ENCODE measurements at places on chromosomes 13 and 19.

DNA sequence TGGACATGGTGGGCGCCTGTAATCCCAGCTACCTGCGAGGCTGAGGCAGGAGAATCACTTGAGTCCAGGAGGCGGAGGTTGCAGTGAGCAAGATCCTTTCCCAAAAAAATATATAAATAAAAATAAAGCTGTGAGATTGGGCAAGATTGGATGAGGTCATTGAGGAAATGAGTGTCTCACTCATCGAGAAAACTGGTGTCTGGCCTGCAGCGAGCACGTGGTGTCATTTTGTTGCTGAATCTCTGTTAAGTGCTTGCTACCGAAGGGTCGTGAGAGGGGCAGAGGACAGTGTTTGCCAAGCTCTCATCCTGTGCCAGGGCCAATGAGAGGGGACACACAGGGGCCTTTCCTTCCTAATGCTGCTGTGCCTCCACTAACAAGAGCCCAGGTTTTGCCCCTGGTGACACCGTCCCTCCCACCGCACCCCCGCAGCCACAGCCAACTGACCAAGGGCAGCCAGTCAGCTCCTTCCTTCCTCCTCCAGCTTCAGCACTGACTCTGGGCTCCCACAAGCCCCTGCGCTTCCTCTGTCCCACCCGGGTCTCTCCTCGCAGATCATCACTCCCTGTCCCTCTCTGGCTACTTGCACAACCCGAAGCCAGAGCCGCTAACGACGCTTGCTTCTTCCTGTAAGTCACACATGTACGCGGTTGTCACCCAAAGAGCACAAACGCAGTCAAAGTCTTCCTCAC, 3.2 kb downstream of the POLD1 start:
- DNase-seq = no peak

DNA sequence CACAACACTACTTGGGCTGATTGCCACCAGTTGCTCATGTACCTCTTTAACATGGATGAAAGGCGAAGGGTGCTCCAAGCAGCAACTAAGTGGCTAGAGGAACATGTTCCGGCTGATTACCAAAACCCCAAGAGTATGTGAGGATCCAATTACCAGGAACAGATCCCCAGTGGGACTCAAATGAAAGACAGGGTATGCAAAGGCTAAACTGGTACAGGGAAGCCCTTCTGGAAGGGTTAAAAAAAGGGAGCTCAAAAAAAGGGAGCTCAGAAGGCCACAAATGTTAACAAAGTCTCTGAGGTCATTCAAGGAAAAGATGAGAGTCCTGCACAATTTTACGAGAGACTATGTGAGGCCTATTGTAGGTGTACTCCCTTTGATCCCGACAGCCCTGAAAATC, 604.7 kb downstream of the UQCRFS1 start:
- DNase-seq = no peak

GRCh38 chr19:48922548-48923490, 10.7 kb upstream of the DHDH start:
- DNase-seq = no peak

DNA sequence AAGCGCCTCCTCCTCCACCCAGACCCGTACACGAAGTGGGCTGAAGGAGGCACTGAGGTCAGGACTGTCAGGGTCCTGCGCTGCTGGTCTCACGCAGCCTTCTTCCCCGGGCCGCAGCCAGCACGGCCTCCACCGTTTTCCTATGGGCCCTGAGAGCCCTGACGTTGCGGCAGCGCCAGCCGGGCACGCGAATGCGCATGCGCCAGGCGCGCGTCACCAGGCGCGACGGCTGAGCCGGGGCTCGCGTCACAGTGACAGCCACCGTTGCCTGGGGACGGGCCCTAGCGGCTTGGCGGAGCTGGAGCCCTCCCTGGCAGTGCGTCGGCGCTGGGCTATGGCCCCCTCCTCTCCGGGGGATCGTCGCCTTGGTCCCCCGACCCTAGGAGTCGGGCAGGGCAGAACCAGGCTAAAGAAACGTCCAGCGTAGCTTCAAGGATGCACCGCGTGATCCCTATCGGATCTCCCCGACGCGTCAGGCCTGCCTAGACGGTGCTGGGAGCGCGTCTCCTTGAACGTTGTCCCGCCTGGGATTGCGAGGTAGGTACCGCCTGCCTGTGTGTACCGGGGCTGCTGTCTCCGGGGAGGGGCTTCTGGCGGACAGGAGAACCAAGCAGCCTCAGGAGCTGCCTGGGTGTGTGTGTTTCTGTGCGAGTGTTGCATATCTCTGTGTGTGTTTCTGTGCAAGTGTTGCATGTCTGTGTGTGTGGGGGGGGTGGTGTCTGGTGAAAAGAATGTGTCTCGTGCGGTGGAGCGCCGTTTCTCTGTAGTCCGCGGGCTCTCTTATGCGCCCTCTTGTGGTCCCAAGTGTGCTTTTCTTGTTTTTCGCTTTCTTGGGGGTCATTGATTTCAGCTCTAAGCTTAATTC, 43.2 kb downstream of the ZNF571 start:
- DNase-seq = peak; percentile 14

DNA sequence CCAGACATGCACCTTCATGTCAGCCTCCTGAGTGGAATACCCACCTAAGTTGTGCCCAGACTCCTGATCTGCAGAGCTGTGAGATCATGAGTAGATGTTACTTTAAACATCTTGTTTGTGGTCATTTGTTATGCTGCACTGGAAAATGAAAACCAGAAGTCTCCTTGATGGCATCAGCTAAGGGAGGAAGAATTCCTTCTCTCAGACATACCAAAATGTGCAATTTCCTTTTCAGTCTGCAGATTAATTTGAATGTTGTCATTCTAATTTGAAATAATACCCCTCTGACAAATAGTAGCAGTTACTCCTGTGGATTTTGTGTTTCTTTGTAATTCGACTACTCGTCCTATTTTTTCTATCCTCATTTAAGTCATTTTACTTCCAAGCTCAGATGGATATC, 59.3 kb downstream of the ITGBL1 start:
- DNase-seq = no peak

DNA sequence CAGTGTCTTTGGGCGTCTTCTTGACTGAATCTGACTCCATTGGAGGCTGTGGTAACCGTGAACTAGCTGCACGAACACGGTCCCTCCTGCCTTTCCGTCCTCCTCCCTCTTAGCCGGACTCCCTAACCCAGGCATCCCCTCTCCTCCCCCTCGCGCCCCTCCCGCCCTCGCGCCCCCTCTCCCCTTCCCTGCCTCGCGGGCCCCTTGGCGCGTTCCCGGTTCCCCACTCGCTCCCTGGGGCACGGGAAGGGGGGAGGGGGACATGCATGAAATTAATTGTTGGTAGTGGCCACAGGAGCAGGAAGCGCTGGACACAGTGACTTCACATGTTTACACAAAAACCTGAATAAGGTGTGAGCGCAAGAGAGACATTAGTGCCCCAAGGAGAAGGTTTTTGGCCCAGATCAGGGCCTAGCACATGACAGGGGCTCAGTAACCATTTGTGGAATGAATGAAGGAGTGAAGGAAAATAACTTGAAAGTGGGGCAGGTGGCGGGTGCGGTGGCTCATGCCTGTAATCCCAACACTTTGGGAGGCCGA, 279 bp downstream of the DMRTC2 start:
- DNase-seq = no peak

GRCh38 chr13:109301726-109302125, 484.7 kb downstream of the IRS2 start:
- DNase-seq = no peak

DNA sequence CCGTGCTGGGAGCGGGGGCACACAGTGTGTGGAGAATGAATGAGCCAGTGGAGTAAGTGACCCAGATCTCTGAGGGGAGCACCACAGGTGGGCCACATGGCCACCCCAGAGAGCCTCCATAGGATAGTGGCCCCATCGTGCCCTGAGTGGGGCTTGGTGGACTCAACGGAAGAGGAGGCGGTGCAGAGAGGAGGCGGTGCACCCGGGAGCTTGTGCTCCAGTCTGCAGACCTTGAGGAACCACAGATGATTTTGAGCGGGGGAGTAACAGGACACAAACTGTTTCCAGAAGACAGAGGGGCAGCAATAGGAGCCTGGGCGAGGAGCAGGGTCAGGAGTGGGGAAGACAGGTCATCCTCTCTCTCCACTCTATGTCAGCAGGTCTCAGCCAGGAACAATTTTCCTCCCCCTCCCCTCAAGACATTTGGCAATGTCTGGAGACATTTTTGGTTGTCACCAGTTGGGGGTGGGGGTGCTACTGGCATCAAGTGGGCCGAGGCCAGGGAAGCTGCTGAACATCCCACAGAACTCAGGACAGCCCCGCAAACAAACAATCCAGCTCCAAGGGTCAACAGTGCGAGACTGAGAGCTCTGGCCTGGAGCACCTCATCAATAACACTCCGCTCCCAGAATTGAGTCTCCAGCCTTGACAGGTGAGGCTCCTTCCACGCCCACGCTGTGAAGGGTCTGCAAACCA, 182.2 kb downstream of the USP12 start:
- no peak for DNase-seq

Measured in HTR-8/SVneo (cell line).